Stimulated activated CD4-positive, alpha-beta T cell treated with anti-CD3 and anti-CD28 coated beads, Interleukin-2, amount 100 ng/mL, for 48 hours (primary cell): ENCODE measurements at places on chromosomes 12 and 14.
A peak's percentile ranks its signal among the peaks of the same experiment; 100 is the strongest.

DNA sequence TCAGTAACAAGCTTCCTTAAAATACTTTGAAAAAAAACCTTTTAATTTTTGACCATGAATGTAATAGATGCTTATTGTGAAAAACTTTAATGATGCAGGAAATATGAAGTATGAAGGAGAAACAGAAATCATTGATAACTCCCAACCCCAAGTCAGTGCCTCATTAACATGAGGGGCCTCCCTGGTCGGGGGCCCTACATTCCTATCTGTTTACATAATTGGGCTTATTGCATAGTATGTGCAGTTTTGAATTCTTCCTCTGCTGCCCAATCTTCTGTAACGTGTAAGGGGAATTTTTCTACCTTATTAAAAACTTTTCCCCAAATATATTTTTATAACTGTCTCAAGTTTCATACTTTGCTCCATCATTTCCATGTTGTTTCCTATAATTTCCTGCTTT lies 63.0 kb downstream of the SLC25A47 start:
- DNase-seq, result no peak

- DNase-seq, result no peak
Observed at GRCh38 chr12:32765906-32766305, 10.2 kb upstream of the YARS2 start.

DNA sequence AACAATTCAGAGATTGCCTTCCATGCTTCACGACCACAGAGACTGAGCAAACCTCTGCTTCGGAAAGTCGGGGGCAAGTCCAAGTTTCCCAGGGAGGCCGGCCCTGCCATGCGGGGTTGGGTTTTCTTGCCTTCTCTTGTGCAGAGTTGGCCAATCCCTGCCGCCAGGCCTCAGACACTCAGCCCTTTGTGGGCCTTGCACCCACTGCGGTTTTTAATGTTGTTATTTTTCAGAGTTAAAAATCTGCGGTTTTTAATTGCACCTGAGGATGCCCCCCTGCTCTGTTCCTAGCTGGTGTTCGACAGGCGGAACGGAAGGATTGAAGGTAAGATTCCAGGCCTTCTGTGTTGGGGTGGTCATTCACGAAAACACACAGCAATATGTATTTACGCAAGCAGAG lies 108.7 kb downstream of the CALM1 start:
- DNase-seq, result no peak

GRCh38 chr14:92122351-92122677 lies 545 bp downstream of the CPSF2 start:
- DNase-seq, result no peak

- peak; percentile 50 for DNase-seq
Observed at GRCh38 chr12:123106640-123107359, 44.1 kb downstream of the PITPNM2 start.

- DNase-seq, result no peak
Observed at GRCh38 chr12:122849352-122850047, 14.2 kb downstream of the HIP1R start.

DNA sequence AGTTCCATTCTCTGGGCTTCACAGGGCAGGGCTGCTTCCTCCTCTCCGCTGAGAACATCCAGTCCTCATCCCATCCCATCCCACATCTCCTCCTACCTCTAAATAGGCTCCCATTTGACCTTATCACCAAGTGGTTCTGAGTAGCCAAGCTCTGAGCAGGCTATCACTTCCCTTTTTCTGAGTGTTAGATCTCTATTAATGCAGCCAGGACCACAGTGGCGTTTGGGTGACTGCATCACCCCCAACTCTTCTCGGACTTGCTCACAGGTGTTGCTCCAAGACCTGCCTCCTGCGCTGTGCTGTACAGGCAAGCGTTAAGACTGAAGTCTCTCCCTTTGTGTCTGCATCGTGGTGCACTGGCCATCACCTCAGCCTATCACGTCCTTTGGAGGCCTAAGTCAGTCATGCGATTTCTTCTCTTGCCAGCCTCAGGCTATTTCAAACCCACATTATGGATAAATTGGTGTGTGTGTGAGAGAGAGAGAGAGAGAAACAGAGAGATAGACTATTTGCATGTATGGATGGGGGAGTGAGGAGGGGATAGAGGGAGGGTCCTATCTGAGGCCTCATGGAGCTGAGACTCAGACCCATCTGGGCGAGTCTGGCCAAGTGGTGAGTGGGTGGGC lies 12.4 kb upstream of the HHIPL1 start:
- DNase-seq, result no peak

DNA sequence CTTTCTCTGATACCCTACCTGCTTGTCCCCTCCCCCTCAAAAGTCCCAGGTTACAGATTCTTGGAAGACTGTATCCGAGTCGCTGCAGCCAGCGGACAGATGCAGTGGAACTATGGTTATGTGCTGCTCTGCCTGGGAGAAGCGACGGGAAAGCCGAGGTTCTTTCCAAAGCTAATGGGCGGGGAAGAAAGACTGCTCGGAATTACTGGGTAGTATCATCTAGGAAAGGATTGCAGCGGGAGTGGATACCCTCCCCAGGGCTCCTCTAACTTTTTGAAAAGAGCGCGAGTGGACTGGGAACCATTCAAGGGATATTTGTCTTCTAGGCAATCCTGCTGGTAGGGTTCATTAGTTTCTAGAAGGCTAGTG lies 1.4 kb downstream of the PTHLH start:
- no peak for DNase-seq

- no peak for DNase-seq
Observed at GRCh38 chr12:119157978-119158377, 20.8 kb upstream of the HSPB8 start.

DNA sequence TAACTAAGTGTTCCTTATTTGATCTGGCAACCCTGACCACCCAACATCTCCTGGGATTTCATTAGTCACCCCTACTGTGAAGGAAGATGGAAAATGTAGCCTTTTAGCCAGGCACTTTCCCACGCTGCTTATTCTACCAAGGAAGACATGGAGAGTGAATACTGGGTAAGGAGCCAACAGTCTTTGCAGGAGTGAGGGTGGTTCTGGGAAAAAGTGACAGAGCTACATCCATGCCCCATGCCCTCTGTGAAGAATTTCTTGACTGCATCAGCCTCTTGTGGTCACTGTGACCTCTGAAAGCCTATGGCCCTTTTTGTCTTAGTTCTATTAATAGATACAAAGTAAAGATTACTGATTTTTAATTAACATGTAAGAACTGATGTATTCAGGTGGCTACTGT lies 196.0 kb upstream of the EEA1 start:
- DNase-seq, result no peak

DNA sequence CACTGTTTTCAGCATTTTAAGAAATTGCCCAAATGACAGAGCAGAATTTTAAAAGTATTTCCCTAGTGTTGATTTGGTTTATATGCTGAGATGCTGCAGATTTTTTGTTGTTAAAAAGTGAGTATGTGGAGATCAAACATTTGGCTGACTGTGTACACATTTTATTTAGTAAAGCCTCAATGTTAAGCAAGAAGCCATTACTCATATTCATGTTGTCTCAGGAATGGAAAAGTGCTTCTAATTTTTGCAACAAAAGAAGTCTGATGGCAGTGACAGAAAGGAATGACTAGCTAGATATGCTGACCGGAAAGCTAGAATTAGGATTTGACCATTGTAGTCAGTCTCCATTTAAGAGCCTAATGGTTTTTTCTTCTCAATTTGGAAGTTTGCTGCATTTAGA lies 22.5 kb downstream of the SLC38A6 start:
- no peak for DNase-seq

- no peak for DNase-seq
Observed at GRCh38 chr12:70154960-70155589, 88.2 kb upstream of the CNOT2 start.

DNA sequence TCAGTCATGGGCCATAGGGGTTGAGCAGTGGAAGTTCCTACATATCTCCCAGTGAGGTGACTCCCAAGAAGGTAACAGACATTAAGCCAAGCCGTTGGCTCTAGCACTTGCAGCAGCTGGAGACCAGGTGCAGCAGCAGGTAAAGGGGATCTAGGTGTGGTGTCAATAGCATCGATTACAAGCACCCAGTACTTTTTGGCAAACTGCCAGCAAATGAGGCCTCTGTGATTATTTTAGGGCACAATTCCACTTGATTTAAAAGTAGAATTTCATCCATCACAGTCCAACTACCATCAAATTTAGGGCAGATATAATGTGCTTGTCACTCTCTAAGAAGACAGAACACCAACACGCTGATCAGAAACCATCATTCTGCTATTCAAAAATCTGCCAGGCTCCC lies 224.1 kb upstream of the EGLN3 start:
- no peak for DNase-seq

GRCh38 chr12:12661086-12661856 lies 34.7 kb downstream of the GPR19 start:
- DNase-seq, result no peak
